ENCODE measurements at places on chromosomes 3 and 15.

- no peak for DNase-seq
These were observed 126.7 kb upstream of the SPATA12 start for GRCh38 chr3:56933803-56934202.

DNA sequence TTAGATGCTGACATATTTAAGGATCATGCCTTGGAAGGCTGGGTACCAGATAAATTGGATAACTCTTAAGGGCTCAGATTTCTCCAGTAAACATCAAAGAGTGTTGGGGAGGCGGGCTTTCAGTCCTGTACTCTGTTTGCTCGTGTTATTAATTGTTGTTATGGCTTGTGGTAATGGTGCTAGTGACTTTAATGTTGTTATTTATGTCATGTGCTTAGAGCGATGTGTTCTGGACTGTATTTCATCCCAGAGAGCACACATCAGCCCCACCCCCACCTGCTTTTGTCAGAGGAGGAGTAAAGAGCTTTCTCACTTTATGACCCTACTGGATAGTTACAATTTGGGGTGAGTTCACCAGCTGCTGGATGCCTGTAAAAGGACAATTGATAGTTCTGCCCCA lies 386.3 kb downstream of the EPHB1 start:
- DNase-seq: no peak

GRCh38 chr3:7075117-7075516 lies 214.2 kb downstream of the GRM7 start:
- no peak for DNase-seq

DNA sequence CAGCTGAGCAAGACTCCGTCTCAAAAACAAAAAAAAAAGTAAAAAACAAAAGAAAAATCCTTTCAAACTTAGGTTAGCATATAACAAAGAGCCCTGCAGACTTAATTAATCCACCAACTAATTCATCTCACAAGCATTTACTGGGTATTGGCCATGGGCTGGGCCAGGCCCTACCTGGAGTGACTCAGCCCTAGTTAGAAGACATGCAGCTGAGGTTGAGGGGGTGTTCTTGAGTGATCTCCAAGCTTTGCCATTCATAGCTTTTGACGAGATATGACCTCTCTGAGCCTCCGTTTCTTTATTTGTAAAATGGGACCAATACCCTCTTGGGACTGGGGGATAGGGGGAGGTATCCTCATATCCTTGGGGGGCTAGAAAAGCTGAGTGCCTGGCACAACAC lies 7.8 kb downstream of the FBXL22 start:
- DNase-seq: no peak

DNA sequence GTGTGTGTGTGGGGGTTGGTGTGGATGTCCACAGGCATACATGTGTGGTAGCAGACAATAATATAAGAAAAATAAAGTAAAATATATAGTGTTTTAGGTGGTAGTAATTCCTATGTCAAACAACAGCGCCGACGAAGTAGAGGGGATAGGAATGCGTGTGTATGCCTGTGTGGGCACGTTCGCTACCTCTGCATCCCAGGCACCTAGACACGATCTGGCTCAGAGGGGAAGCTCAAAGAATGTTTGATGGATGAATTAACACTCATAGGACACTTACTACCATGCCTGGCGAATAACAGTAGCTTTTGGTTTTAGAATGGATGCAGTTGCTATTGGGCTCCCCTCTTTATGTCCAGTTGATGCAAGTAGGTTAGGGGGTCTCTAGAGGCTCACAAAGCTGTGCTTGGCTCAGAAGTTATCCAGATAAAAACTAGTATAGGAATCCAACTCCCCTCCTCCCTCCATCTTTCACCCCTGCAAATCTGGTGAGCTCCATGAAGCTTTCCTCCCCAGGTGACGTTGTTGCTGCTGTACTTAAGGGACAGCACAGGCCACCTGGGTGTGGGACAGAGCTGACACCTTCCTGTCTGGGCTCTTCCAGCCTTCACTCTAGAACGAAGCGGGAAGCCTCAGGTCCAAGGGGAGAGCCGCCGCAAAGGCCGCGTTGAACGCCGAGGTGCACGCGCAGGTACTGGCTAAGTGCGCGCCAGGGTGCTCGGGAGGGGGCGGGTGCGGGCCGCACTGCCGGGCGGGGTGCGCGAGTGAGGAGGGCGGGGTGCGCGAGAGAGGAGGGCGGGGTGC lies 192.6 kb upstream of the LYSMD4 start:
- no peak for DNase-seq

DNA sequence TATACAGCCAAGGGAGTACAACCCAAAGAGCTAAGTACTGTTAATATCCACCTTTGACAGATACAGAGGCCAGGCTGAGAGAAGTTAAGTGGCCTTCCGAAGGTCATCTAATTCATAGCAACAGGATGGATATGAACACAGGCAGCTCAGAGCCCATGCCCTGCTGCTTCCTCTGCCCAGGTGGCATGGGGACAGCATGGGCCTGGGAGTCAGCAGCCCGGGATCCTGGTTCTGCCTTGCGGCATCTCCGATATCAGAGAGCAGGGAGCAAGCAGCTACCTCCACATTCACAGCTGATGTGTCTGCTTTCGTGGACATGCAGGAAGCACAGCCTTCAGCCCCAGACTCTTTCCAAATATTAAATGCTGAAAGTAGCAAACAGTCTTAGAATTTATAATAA lies 55.6 kb downstream of the STARD5 start:
- no peak for DNase-seq

DNA sequence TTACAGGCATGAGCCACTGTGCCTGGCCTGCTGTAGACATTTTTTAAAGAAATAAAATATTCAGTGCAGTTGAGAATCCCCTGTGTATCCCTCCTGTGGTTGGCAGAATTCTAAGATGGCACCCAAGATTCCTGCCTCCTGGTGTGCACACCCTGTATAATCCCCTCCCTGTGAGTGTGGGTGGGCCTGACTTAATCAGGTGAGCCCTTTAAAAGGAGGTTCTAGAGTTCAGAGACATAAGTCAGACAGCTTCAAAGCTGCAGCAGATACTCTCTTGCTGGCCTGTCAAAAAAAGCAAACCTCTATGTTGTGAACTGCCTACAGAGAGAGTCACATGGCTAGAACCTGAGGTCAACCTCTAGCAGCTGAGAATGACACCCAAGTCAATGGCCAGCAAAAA lies 7.0 kb upstream of the VIPR1 start:
- no peak for DNase-seq

- DNase-seq: no peak
These were observed 167.1 kb downstream of the MECOM start for GRCh38 chr3:169496402-169496801.

DNA sequence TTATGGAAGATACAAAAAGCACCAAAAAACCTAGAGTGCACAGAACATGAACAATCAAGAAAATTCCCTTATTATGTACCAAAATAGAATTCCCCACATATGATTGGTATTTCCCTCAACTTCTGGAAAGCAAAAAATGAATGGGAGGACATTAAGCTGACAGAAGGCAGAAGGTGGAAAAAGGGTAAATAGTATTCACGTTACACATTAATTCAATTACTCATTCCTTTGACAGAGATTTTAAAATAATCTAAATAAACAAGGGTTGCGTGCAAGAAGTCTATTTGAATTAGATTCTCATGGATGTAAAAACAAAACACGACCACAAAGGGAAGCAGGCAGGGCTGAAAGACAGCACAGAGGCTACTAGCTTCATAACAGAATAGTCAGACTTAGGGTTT lies 260.5 kb upstream of the ZPLD1 start:
- DNase-seq: no peak

GRCh38 chr3:11287404-11287803 lies 15.2 kb downstream of the ATG7 start:
- no peak for DNase-seq

- DNase-seq: no peak
These were observed 162.4 kb upstream of the CGNL1 start for GRCh38 chr15:57213862-57214261.

GRCh38 chr3:99384596-99384995 lies 253.8 kb upstream of the COL8A1 start:
- DNase-seq: no peak

- no peak for DNase-seq
These were observed 130.3 kb upstream of the DCBLD2 start for GRCh38 chr3:99031778-99032177.

DNA sequence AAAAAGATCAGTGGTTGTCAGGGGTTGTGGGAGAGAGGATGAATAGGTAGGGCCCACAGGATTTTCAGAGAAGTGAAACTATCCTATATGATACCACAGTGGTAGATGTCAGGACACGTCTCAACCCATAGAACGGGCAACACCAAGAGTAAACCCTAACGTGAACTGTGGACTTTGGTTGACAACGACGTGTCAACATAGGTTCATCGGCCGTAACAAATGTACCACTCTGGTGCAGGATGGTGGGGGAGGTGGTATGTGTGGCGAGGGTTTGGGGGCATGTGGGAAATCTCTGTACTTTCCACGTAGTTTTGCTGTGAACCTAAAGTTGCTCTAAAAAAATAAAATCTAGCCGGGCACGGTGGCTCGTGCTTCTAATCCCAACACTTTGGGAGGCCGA lies 13.0 kb upstream of the PIGZ start:
- DNase-seq: no peak

GRCh38 chr3:183698756-183699155 lies 1.2 kb downstream of the YEATS2 start:
- no peak for DNase-seq

DNA sequence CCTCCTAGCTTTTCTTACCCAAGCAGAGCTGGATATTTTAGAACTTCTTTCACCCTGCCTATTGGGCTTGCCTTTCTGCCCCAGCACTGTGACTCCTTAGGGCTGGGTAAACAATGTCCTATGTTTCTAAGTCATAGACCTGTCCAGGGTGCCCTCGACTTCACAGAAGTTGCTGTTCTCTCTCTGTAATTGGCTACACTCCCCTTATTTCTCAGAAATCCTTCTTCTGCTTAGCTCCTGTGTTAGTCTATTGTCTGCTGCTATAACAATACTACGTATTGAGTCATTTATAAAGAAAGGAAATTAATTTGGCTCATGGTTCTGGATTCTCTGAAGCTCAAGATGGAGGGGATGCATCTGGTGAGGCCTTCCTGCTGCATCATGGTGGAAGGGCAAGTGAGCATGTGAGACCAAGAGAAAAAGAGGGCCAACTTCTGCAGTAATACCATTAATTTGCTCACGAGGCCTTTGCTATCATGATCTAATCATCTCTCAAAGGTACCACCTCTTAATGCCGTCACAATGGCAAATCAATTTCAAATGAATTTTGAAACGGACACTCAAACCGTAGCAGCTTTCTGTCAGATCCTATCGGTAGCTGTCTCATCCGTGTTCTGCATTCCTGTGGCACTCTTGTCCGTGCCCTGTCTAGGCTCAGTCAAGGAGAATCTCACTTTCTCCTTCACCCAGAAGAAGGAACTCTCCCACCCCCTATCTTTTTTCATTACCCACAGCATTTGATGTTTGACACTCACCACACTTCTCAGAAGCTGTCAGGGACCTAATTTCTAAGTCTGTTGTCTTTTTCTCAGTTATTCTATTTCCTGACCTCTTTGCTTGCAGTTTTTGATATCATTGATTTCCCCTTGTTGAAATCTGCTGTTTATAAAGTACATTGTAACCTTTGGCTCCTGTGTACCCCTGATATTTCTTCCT lies 22.3 kb upstream of the GPR171 start:
- DNase-seq: no peak

- no peak for DNase-seq
These were observed 115.0 kb downstream of the THSD4 start for GRCh38 chr15:71230303-71230702.

DNA sequence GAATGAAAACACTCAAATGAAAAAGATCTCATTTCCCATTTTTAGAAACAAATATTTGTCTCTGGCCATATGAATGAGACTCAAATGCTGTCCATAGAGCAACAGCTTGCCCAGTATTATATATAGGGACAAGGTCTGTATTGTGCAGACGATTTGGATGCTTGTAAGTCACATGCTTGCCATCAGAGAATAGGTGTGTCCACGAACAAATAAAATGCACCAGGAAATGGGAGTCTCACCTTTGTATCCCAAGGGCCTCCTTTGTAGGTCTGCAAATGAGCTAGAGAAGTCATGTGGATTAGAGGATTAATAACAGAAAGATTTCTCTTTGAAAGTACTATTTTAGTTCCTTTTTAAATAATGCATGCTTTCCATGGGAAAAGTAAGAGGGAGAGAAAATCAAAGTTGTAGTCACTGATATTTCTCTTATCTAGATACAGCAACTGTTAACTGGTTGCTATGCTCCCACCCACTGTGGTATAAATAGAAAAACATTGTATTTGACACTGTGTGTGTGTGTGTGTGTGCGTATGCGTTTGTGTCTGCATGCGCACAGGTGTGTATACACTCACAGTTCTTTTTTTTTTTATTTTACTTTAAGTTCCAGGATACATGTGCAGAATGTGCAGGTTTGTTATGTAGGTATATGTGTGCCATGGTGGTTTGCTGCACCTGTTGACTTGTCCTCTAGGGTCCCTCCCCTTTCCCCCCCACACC lies 383.4 kb upstream of the ARRDC4 start:
- DNase-seq: no peak

DNA sequence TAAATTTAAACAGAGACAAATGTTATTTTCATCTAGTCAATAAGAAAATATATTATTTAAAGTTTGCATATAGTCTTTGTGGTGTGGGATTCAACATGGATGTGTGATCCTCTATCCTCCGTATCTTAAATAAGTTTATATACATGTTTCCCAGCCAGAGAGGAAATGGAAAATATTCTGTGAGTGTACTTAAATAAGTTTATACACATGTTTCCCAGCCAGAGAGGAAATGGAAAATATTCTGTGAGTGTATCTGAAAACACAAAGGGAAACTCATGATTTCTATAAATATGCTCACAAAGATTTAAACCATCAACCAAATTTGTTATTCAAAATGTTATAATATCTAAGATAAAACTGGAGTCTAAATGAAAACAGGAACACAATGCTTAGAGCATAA lies 110.0 kb upstream of the MELTF start:
- DNase-seq: no peak

- DNase-seq: no peak
These were observed 73.0 kb upstream of the GOLIM4 start for GRCh38 chr3:168168743-168169142.

- no peak for DNase-seq
These were observed 2.1 kb upstream of the ALAS1 start for GRCh38 chr3:52195823-52196331.

GRCh38 chr3:55161231-55161630 lies 233.4 kb upstream of the LRTM1 start:
- no peak for DNase-seq

DNA sequence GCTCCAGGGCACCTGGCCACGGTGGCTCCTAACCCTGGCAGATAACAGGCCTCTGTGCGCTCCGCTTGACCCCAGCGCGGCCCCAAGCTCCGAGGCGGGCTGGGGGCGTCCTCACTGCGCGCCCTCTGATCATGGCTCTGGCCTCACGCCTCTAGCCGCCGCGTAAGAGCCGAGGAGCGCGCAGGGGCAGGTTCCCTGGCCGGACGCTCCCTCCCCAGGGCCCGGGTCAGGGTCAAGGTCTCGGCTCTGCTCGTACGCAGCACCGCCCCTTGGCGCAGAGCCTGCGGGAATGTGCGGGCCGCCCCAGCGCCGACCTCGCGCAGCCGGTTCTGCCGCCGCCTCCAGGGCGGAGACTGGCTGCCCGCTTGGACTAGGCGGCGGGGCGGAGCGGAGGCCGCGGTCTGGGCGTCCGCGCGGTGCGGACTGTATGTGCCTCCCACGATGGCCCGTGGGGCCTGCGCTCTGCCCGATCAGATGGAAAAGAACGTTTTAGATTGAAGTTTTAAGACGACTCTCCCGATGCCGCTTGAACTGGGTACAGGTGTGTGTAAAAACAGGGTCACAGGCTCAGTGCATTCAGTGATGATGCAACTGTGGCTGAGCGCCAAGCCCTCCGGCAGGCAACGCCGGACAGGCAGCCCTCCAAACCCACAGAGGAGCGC lies 40.8 kb downstream of the CHST14 start:
- no peak for DNase-seq

- no peak for DNase-seq
These were observed 338.0 kb downstream of the SHQ1 start for GRCh38 chr3:72510247-72510646.

- DNase-seq: no peak
These were observed 12.4 kb downstream of the GYG1 start for GRCh38 chr3:149003653-149004305.
